WTC11 (cell line): ENCODE measurements at places on chromosomes 3 and 15.

DNA sequence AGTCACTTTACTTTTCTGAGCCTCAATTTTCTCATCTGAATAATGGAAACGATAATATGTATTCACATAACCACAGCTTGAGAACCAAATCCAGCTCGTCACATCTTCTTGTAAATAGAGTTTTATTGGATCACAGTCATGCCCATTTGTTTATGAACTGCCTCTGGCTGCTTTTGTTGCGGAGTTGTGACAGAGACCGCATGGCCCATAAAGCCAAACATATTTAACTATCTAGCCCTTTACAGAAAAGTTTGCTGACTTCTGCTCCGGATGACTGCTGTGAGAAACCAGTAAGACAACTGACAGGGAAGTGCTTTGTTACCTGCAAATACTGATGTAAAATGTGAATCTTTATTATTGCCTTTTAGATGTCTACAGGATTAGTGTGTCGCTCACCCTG, 216.0 kb downstream of the RORA start:
- DNase-seq = no peak

DNA sequence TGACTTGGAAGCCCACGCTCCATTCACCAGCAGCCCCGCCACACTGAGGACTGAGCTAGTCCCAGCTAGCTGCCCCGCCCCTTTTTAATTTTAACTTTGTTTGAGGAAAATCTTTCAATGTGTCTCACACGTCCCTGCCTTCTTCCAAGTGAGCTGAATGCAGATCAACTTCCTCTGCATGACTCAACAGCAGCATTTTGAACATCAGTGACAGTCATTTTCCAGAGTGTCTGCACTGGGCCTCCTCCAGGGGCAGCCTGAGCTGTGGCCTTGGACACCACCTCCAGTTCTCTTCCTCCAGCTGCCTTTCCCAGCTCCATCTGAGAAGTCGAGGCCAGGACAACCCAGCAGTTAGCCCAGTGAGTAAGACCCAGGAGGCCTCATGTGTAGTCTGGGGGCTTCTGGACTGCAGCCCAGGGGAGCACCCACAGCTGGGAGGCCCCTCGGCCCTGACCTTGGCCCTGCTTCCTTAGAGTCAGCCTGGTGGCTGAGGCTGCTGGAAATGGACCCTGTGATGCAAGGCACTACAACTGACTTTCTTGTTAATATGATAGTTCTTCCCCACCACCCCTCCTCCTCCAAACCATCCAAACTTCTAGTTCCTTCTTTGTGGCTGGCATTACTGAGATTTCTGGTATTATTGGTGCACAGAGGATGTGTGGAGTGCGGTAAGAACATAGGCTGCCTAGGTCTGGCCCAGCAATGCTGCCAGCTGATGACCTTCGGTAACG, 21.4 kb upstream of the ESYT3 start:
- DNase-seq = no peak

DNA sequence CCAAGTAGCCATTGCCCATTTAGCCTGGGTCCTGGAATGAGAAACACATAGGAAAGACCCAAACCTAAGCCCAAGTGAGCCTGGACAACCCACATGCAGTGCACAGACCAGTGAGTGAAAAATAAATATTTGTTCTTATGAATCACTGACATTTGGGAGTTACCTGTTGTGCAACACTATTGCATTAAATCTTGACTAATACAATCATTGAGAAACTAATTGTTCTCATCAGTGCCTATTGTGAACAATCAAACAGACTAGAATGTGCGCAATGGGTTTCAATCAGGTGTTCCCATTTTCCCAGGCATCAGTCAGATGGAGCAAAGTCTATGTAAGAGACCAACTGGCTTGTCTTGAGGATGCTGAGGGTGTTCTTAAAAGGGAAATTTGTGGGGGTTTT, 54.7 kb upstream of the CNOT10 start:
- DNase-seq = no peak

GRCh38 chr15:100714749-100715342, 112.5 kb downstream of the ASB7 start:
- DNase-seq = no peak

GRCh38 chr15:74312445-74313007, 54.9 kb downstream of the CYP11A1 start:
- no peak for DNase-seq

- DNase-seq = no peak
These were observed 172.3 kb upstream of the GPR149 start for GRCh38 chr3:154602241-154602640.
